Nephron progenitor cell (in vitro differentiated cells): ENCODE measurements at places on chromosomes 3 and 15.
A peak's percentile ranks its signal among the peaks of the same experiment; 100 is the strongest.

GRCh38 chr3:183725387-183725786 is 27.8 kb downstream of the YEATS2 start:
- no peak for DNase-seq

DNA sequence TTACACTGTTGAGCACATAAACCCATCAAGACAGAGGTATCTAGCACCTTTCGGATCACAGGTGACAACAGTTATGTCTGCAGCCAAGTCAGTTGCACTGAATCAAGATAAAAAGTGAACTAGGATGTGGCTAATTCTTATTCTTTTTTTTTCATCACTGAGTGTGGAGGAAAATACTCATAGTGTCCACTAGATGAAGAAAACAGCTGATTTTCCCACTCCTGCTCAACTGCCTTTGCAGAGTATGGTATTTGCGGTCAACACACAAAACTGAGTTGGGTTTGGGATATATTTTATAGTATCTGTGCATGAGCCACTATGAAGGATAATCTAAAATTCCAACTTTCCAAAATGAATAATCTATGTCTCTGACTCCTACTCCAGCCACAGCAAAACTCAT is 32.5 kb downstream of the IL17RD start:
- no peak for DNase-seq

DNA sequence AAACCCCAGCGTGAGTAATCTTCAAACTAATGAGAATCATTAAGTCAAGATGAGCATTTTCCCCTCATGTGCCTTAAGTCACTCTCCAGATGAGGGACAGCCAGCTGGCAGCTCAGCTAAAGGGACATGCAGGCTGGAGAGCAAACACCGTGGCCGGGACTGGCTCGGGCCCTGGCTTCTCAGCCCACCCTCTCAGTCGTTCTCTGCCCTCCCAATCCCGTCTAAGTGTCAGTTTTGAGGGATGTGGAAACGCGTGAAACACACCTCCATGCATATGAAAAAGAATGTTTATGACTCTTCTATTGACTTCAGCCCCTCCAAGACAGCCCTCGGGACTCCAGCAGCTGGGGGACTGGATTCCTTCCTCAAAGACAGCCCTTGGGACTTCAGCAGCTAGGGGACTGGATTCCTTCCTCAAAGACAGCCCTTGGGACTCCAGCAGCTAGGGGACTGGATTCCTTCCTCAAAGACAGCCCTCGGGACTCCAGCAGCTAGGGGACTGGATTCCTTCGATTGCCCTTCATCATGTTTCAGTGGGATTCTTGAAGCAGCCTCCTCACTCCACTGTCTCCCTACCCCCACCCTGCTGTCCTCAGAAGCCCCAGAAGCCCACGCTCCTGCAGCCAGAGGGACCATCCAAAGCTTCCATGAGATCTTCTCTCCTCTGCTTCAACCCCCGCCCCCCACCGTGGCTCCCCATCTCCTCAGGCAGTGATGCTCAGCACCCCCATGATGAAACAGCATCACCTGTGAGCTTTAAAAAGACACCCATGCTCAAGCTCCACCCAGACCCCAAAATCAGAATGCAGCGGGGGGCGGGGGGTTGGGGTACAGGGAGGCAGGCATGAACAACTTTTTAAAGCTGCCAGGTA is 228.9 kb downstream of the XXYLT1 start:
- no peak for DNase-seq

DNA sequence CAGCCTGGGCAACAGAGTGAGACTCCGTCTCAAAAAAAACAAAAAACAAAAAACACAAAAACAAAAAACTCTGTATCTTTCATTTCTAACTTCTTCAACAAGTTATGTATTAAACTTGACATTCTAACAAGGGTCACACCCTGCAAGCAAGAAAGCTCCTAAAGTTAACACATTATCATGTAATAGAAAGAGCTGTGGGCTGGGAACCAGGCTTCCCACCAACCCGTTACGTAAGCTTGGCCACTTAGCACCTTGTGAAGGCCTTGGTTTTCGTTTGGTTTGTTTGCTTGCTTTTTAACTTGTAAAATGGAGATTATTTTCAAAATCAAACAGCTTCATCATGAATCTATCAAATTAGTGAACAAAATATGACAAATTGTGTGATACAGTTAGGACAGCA is 47.0 kb downstream of the HEG1 start:
- DNase-seq: no peak

DNA sequence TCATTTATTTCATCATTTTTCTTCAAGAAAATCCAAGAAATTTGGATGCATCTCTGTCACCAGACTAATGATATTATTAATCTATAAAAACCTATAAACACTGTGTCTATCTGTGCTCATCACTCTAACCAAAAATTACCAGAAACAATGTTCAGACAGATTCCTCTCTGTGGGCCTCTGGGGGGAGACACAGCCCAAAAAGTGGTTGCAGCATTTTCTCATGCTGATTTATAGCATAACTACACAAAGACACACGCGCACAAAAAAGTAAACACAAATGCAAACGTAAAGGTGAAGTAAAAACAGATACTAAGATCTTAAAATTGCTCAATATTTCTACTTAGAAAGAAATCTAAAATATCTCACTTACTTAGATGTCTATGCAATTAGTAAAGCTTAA is 976.0 kb downstream of the GBE1 start:
- DNase-seq: no peak

- no peak for DNase-seq
These were observed 241.1 kb downstream of the ZNF621 start for GRCh38 chr3:40765884-40766283.

GRCh38 chr3:169615833-169616232 is 47.7 kb downstream of the MECOM start:
- peak; percentile 18 for DNase-seq

- DNase-seq: no peak
These were observed 4.4 kb downstream of the CAMKV start for GRCh38 chr3:49865198-49865784.

- no peak for DNase-seq
These were observed 67.8 kb upstream of the SEC61A1 start for GRCh38 chr3:127984241-127984975.

DNA sequence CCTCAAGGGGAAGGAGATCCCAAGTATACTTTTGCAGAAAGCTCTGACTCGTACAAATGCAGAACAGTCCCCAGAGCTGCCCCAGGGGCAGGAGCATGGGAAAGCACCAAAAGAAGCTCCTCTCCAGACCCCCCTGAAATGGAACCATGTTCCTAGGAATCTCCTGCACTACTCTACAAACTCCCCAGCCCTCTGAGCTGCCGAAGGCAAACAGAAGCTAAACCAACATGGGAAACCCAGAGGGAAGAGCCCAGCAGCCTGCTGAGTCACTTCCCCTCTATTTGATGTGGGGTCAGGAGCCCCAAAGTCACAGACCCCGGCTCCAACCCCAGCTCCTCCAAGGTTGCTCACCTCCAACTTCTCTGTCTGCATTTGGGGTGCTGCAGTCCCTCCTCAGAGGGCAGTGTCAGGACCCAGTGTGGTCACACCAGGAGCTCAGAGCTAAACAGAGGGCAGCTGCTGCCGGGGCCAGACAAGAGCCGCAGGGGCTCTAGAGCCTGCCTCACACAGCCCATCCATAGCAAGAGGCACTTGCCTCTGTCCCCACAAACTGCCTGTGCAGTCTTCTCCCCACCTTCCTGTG is 3.8 kb upstream of the PLXNA1 start:
- no peak for DNase-seq

DNA sequence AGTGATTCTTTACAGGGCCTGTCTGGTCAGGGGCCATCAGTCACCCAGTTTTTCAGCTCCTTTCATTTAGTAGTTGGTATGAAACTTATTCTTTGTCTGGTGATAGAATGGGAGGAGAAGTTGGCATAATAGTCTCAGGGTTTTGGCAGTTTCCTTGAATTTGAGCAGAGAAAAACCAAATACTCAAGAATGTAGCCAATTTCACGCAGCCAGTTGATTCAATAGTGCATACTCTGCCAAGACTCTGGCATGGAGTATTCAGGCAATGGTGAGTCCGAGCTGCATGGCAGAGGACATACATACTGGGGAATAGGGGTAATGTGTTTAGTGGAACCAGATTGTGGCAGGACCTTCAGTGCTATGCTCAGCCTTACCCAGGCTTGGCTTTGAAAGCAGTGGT is 118.3 kb downstream of the GALK2 start:
- DNase-seq: no peak

- DNase-seq: no peak
These were observed 8.0 kb downstream of the USP13 start for GRCh38 chr3:179660872-179661271.

GRCh38 chr15:55915876-55916567 is 77.4 kb downstream of the NEDD4 start:
- no peak for DNase-seq

- no peak for DNase-seq
These were observed 175.9 kb downstream of the OTOL1 start for GRCh38 chr3:161672478-161672877.

DNA sequence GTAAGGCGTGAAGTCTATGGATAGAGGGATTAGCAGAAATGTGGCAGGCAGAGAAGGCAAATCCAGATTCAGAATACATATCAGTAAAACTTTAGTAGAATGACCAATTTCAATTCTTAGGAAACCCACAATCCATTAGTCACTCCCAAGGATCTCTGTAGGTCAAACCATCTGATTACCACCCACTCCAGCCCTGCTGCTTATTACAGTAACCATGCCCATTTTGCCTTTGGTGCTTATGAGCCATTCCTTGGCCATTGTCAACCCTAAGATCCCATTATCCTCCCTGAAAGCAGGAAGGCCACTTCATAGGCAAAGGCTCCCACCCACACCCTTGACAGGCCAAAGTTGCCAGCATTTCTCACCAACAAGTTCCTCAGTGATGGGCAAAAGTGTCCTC is 5.1 kb upstream of the KLHL40 start:
- no peak for DNase-seq

GRCh38 chr15:67023517-67024313 is 41.7 kb upstream of the SMAD3 start:
- DNase-seq: no peak

DNA sequence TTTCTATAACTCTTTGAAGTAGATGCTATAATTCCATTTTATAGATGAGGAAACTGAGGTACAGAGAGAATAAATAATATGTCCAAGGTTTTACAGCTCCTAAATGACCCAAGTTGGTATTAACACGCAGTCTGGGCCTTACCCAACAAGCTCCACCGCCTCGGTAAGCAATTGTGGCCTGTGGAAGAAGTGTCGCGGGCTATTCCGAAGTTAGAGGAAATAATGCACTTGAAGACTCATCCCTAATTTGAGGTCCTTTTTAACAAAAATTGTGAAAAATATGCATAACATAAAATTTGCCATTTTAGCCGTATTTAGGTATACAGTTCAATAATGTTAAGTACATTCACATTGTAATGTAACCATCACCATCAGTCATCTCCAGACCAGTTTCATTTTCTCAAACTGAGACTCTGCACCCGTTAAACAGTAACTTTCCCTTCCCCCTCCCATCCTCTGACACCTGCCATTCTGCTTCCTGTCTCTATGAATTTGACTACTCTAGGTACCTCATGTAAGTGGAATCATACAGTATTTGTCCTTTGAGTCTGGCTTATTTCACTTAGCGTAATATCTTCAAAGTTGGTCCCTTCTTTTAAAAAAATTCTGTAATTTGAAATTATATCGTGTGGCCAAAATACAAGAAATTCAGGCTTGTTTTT is 18.2 kb downstream of the IDH3A start:
- no peak for DNase-seq

DNA sequence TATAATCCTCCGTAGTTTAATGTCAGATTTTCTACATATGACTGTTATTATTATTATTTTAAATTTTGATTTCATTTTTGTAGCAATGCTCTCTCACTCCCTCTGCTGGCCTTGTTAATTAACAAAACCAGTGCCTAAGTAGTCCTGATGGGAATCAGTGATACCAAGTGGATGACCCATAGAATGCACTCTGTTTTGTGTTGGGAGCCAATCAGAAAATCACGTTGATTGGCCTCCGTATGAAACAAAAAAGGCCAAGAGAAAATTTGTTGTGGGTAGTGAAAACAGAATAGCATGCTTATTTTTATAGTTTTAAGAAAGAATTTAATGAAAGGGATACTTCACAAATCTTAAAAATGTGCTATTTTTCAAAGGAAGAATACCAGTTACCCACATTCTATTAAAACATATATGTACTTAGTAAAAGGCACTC is 34.4 kb upstream of the MEIS2 start:
- DNase-seq: no peak

- no peak for DNase-seq
These were observed 112.7 kb downstream of the STAC start for GRCh38 chr3:36493051-36493450.
